ENCODE measurements at places on chromosomes 6 and 20. TPM values are rescaled to one million over a fixed set of nuclear protein-coding genes. Genes with fewer than 3 reads are reported as not detected.
A peak's percentile ranks its signal among the peaks of the same experiment; 100 is the strongest.

The ZC2HC1B gene
- total RNA-seq, result not detected

GRCh38 chr6:72677740-72678139, 55.9 kb downstream of the KCNQ5 start:
- DNase-seq, result no peak

DNA sequence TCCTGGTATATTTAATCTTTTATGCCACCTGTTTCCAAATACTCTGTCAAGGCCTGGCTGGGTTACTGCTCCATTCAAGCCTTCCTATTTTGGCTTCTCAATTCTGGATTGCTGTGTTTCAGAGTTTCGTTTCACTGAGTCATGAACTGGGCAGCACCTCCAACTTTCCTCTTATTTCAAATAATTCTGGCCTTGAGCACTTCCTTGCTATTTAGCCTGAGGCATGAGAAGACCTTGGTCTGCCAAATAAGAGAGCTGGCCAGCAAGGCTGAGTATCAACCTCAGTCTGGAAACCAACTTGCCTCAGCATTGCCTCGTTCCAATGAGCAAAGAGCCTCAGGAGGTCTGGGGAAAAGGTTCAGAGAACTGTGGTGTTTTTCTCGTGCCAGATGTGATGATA, 66.6 kb downstream of the TNFAIP3 start:
- peak; percentile 29 for DNase-seq

The SMOC2 gene
- 31.1 TPM for total RNA-seq

The WFDC12 gene
- total RNA-seq, result not detected
